ENCODE measurements at places on chromosomes 6 and 20.
A peak's percentile ranks its signal among the peaks of the same experiment; 100 is the strongest.

GRCh38 chr6:42032366-42032765 lies 18.0 kb upstream of the TAF8 start:
- no peak for DNase-seq

DNA sequence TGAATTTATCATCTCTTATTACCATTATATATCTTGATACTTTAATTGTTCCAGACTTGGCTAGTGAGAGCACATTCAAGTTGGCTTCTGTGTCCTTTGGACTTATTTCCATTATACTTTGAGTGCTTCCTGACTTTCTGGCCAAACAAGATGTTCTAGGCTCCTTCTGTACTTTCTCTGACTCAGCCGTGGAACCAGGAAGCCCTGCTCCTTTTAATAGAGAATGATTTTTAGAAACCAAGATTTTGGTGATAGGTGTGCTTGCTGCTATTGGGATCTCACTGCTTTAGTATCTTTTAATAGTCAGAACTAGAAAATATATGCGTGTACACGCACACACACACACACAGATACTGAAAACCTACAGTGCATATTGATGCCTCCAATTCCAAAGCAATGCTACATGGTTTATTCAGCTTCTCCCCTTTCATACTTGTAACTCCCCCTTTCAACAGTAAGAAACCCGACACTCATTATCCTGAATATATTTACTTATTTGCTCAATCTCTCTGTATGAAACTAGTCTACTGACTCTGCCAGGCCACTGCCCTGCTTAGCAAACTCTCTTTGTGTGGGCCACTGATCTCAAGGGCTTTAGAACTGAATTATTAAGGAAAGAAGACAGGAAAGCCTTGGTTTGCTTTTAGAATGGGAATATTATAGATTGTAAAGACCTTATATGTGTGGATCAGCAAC lies 42.7 kb upstream of the EZR start:
- DNase-seq = no peak

DNA sequence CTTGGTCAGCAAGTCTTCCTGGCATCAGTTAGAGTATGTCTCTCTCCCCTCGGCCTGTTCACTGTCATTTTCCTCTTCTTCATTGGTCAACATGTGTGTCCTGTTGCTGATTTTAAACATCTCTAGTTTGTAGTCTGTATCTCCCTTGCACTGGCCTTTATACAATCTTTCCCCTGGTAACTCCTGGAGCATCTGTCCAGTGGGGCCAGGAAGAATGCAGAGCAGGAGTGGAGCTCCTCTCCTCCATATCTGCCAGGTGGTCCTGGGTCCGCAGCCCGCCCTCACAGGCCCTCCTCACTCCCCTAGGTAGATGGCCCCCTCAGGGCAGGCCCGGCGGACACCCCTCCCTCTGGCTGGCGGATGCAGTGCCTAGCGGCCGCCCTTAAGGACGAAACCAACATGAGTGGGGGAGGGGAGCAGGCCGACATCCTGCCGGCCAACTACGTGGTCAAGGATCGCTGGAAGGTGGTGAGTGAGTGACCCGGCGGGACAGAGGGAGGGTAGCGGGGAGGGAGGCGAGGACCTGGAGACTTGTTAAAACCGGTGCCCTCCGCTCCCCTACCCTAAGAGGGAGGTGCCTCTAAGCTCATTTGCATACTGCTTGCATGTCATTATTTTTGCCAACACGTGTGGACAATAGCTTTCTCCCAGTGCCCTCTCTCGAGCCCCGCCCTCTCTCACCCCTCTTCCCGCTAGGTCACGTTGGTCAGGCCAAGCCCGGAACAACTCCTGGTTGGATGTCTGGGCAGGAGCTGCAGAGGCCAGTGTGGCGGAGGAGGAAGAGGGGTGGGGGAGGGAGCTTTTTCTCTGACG lies 3.2 kb downstream of the TTBK1 start:
- no peak for DNase-seq

- no peak for DNase-seq
Measured at GRCh38 chr6:128712898-128713297, 170.0 kb upstream of the LAMA2 start.

DNA sequence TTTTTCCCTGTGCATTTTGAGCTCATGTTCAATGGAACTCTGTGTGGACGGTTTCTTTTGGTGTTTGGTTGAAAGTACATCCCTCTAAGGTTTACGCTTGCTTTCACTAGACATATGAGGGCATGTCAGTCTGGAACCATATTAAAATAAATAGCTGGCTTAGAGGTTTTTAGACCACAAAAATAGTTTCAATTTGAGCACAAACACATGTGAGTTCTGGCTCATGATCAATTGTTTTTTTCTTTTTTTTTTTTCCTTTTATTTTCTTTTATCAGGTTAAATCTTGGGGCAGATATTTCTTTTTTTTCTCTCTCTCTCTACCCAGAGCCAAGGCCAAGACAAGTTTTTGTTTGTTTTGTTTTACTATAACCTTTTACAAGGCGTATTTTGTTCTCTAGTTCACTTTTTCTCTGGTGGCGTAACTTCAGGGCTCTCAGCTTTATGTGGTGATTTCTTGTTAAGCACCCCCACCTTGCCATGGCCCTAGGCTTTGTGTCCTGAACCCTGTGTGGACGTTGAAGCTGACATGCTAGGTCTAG lies 92.9 kb downstream of the SHLD1 start:
- no peak for DNase-seq

GRCh38 chr6:32178547-32179440 lies 589 bp downstream of the RNF5 start:
- no peak for DNase-seq

DNA sequence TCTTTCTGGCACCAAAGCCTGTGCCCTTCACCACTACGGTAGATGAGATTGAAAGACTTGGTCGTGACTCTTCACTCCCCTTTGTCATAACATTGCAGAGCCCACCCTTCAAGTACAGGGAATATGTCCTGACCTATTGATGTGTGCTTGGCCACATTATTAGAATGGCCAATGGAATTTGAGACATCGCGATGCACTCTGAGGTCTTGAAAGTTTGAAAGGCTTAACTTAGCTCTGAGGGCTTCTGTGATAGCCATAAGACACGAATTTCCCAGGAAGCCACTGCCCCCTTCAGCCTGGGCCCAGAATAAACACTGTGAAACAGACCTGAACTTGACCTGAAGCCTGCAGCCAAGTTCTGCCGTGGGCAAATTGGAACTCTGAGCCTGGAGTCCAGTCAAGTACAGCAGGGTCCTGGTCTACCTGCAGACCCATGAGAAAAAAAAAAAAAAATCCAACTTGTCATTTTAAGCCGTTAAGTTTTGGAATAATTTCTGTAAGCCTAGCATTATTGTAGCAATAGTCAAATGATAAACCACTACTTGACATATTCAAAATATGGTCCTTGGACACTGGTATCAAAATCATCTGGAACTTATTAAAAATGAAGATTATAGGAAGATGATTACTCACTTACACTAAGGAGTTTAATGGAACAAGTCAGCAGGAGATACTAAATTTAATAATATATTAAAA lies 36.9 kb upstream of the TRAF3IP2 start:
- no peak for DNase-seq

DNA sequence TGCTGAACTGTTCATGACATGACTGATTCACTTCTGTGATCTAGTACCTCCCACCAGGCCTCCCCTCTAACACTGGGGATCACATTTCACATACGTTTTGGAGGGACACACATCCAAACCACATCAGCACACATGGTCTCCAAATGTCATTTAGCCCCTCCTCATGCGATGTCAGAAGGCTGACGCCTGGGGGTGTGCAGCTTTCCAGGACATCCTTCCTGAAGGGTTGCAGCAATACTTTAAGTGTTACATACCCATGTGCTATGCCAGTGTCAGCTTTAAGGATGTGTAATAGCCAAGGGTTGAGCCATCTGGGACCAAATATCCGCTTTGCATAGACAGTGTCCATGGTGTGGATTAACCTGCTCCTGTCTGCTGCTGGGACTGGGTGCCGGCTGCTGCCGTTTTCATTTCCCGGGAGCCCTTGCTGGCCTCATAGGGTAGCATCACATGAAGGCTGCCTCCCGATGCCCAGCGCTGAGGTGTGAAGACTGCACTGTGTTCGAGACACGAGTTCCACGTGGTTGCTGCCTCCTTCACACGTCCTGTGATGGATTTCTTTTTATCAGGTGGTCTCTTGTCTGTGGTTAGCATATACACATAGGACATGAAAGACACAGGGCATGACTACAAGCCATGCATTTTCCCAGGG lies 219.0 kb downstream of the THBS2 start:
- DNase-seq = no peak

DNA sequence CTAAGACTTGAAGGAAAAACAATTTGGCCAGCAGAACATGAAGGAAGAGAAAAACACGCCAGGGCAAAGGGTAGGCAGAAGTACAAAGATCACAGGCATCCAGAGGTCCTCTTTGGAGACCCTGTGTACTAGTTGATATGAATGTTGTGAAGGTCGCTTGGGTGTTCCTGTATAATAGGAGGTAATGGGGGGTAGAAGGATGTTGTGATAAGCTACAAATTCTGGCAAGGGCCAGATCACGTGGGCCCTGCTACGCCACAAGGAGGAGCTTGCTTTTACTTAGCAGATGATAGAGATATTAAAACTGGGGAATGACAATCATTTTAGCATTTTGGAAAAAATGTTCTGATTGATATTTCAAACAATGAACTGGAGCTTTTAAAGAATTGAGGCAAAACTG lies 878 bp upstream of the HLA-DMA start:
- no peak for DNase-seq

DNA sequence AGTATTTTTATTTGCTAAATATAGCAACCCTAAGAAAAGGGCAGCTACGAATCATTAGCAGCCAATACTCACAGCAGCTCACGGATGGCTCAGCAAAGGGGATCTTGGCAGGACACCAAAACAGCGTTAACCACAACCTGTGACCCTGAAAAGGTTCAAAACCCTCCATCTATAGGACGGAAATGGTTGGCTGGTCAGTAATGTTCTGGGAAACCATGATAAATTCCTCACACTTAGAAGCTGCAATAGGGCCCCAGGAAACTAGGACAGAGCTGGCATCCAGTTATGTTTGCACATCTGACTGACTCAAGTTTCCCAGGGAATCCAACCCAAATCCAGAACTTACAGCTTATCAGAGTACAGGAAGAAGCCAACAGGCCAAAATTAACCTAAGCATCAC lies 30.9 kb upstream of the PTPRT start:
- no peak for DNase-seq

- no peak for DNase-seq
Measured at GRCh38 chr6:113031591-113032238, 684.6 kb downstream of the RFPL4B start.

DNA sequence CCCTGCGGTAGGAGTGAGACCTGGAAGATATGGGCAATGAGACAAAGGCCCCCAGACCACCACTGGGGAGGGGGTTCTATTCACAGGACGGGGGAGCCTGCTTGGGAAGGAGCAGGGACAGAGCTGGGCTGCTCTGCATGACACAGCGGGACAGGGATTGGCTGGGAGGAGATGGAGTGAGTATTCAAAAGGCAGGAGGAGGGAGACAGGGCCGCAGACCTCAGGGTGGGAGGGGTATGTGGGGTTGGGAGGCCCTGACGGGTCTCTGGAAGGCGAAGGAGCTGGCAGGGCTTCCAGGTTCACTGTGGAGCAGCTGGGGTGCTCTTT lies 60.8 kb upstream of the RPS6KA2 start:
- DNase-seq = no peak

GRCh38 chr6:5302995-5303622 lies 41.8 kb downstream of the FARS2 start:
- peak; percentile 9 for DNase-seq

GRCh38 chr6:37882724-37883413 lies 63.3 kb downstream of the ZFAND3 start:
- no peak for DNase-seq

- no peak for DNase-seq
Measured at GRCh38 chr20:8118039-8118438, 14.0 kb upstream of the PLCB1 start.

GRCh38 chr20:9087531-9088217 lies 18.8 kb downstream of the PLCB4 start:
- no peak for DNase-seq

- no peak for DNase-seq
Measured at GRCh38 chr6:67285770-67286495, 1349.1 kb upstream of the ADGRB3 start.

- DNase-seq = no peak
Measured at GRCh38 chr6:56102216-56102615, 145.2 kb downstream of the COL21A1 start.

DNA sequence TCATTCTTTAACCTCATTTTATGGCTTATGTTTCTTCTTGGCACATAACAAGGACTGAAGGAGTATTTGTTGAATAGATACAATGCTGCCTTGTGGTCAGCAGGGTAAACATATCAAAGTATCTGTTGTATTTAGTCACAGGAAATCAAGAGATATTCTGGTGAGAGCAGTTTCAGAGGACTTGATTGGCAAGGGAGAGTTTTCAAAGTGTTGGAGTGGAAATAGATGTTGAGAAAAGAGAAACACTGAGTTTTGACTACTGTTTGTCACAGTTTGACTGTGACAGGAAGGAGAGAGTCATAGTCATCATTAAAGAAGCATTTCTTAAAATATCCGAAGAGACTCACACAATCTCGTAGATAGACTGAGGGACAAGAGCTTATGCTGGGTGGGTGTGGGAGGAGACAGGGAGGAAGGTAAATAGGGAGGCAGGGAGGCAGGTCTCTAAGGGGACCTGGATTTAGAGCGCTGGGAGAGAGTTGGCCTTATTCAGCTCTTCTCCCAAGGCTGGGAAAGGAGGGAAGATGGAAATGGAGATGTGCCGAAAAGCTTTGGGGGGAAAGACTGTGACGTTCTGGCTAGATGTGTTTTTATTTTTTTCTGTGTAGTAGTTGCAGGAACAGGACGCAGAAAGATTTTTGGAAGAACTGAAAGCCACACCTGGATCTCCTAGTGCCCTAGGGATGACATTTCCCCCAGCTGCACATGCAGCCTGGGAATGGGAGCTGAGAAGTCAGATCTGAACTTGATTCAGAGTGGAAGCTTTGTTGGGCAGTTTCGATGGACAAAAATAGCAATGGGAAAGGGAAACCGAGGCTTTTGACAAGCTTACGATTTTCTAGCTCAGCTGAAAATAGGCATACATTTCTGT lies 65.0 kb upstream of the IFNGR1 start:
- no peak for DNase-seq

DNA sequence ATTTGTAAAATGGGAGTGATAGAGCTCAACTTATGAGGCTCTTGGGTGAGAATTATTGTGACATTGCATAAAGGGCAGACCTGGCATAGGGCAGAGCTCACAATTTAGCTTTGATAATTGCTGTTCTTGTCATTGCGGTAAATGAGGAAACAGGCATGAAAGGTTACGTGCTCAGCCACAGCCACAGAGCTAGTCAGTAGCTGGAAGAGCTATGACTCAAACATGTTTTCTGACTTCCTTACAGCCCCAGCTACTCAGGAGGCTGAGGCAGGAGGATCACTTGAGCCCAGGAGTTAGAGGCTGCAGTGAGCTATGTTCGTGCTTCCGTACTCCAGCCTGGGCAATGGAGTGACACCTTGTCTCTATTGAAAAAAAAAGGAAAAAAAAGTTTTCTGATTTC lies 3.5 kb upstream of the GHRH start:
- DNase-seq = no peak

GRCh38 chr6:160031442-160031841 lies 62.6 kb downstream of the IGF2R start:
- DNase-seq = no peak

DNA sequence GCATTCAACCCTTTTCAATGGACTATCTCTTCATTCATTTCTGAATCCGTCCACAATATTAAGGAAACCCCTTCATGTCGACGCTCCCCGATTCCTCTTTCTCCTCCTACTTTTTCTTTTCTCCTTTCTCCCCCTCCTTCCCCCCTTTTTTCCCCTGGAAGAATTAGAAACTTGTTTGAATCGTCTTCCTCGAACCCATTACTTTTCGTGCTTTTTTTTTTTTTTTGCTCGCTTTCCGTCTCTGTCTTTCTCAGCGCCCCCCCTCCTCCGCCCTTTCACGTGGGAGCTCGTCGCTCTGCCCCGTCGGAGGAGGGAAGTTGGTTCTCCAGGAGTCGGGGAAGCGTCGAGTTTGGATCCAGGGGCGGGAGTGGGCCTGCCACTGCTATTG lies 2.3 kb upstream of the NKX2-2 start:
- DNase-seq = no peak

Data from stimulated activated CD8-positive, alpha-beta memory T cell treated with anti-CD3 and anti-CD28 coated beads, Interleukin-4, amount 100 ng/mL, for 4 hours (primary cell).